Hematopoietic multipotent progenitor cell treated with erythropoietin and hydrocortisone succinate and interleukin-3 and kit ligand, for 17 days (in vitro differentiated cells): ENCODE measurements at places on chromosomes 16 and 17.

GRCh38 chr16:57643147-57643874, 14.9 kb downstream of the ADGRG1 start:
- no peak for DNase-seq

DNA sequence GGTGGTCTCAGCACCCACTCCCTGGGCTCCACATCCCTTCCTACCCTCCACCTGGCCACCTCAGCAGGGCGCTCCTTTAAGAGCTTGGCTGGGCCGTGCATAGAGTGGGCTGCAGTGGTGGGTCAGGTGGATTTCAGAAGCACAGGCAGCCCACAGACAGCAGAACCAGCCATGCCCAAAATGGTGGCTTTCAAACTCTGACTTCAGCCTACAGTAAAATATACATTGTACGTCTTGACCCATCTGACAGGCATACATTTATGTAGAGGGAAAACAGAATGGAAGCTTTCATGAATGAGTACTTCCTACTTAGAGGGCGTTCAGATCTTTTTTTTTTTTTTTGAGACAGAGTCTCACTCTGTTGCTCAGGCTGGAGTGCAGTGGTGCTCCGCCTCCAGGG, 26.0 kb upstream of the LASP1NB start:
- no peak for DNase-seq

DNA sequence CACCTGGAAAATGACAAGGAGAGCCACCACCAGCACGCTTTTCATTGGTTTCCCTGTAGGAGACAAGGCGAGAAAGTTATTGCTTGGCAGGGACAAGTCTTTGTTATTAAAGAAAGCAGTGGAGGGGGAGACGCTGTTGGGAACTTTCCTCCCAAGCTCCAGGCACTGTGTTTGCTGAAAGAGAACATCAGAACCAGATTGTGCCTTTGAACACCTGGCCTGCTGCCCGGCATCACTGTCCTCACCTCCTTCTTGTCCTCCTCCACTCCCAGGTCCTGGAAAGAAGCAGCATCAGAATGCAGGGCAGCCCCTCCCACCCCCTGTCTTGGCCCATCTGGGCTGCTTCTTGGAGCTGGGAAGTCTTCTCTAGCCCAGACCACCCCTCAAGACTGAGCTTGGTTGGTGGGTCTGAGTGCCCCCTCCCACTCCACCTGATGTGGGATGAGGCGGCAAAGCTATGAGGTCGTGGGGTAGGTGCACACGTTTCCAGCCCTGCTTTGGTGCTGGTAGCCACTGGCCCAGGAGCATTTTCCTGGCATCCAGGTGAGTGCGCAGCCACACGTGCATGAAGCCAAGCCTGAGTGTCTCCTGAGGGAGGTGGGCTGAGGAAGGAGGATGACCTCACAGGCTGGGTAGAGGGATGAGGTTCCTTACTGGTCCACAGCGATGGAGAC, 6.2 kb downstream of the CCR7 start:
- DNase-seq: no peak

GRCh38 chr17:29726715-29727252, 104.1 kb upstream of the CORO6 start:
- DNase-seq: no peak

DNA sequence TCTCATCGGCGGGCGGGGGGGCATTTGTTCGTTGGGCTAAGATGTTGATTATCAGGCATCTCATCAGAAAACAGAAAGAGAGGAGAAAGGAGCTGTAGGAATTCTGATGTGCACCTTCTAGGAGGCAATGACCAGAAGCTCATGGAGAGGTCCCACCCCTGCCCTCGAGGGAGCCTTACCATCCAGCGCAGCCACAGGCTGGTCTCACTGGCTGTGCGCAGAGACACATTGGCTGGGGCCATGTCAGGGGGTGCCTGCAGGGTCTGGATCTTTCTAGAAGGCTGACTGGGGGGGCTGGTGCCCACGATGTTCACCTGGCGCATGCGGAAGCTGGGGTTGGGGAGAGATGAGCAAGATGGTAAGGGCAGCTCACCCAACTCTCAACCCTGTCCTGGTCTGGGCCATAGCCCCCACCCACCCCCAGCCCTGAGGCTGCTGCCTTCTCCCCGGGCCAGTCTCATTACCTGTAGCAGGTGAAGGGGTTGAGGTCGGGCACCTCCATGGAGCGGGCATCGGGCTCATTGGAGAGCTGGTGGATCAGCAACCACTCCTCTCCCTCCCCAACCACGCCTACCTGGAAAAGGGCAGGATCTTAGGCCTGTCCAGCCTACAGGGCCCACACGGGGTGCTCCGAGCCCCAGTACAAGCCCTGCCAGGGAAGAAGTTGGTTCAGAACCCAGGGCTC, 86.2 kb upstream of the CDC42EP4 start:
- DNase-seq: no peak

GRCh38 chr16:17068524-17068923, 402.2 kb downstream of the XYLT1 start:
- DNase-seq: no peak

DNA sequence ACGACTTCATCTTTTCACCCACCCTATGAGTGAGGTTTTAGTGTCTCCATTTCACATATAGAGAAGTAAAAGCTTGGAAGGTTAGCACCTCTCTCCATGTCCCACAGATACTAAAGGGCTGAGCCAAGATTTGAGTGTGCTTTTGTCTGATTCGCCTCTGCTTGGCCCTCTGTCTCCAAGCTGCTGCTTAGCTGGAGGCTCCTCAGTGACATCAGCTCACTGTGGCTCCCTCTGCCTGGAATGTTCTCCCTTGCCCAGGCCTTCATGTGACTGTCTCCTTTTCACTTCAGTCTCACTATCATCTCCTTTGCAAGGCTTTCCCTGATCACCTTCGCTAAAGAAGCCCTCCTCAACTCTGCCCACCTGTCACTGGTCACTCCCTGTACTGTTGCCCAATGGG, 84.5 kb upstream of the HSBP1 start:
- DNase-seq: no peak

DNA sequence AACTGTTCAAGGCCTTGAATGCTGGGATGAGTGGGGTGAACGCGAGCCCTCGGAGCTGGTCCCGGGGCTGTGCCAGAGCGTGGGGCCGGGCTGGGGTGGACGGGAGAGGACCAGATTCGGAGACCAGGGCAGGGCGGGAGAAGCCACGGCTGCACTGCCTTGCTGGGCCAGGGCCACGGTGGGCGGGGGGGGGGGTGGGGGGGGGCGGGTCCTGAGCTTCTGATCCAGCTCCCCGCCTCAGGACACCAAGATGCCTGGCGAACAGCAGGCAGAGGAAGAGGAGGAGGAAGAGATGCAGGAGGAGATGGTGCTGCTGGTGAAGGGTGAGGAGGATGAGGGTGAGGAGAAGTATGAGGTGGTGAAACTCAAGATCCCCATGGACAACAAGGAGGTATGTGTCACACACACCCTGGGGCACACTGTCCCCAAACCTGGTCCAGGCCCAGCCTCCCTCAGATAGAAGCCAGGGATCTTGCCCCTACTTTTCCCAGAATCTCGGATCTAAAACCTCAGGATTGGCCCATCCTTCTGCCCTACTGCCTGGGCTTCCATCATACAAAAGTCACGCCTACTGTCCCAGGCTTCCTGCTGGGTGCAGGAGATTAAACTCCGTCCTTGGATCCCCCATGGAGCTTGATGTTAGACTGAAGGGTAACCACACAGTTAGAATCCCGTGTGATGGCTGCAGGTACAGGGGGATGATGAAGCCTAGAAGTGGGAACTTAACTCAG, 563 bp downstream of the ZNF771 start:
- no peak for DNase-seq

GRCh38 chr17:59392973-59393679, 61.7 kb downstream of the YPEL2 start:
- no peak for DNase-seq

DNA sequence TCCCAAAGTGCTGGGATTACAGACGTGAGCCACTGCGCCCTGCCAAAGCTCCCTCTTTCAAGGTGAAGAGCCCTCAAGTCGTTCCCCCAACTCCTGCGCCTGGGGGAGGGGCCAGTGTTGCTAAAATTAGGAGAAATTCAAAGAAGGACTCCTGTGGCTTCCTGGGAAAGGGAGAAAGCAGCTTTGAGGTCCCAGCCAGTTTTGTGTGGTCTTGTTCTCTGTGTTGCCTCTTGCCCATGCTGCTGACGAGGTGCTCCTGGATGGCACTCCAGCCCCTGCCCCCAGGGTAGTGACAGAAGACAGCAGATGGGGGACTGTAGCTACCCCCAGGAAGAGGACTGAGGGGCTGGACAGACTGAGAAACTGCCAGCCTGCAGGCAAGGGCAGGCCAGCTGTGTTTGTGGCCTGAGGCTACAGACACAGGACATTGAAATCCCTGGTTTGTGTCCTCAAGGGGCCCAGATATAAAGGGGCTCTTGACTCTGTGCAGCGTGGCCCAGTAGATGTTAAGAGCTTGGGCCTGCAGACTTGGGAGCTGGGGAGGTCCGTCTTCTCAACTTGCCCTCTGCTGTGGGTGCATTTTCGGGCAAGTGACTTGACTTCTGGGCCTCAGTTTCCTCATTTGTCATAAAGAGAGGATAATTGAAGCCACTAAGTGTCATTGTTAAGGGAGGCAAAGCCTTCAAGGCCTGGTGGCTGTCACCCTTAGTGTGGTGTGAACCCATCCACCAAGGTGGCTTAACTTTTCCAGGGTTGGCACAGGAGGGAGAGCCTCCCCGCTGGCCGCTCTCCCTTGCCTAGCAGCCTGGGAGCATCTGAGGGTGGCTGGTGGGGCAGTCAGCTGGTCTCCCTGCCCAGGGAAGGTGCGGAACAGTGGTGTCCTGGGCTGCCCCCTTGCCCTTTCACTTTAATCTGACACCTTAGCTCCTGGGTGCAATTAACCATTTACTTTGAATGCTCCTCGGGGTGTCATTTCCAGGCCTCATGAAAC, 4.1 kb downstream of the UBALD2 start:
- no peak for DNase-seq

- DNase-seq: no peak
Observed at GRCh38 chr17:8742274-8742673, 2.4 kb downstream of the CCDC42 start.

GRCh38 chr16:52521570-52521969, 25.4 kb downstream of the TOX3 start:
- no peak for DNase-seq

DNA sequence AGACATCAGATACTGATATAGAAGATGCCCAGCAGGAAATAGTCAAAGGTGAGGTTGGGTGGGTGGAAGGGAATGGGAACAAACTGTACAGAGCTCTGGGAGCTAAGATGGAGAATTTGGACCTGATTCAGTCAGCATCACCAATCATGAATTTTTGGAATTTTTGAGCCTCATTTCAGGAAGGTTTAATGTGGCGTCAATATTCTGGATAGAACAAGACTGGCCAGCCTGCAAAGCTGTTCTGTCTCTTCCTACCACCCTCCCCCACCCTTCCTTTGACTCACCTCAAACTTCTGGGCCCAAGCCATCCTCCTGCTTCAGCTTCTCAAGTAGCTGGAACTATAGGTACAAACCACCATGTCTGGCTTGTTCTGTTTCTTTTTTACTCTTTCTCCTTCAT, 32.6 kb downstream of the CTCF start:
- DNase-seq: no peak

- DNase-seq: no peak
Observed at GRCh38 chr17:49498029-49498615, 3.0 kb downstream of the NGFR start.

DNA sequence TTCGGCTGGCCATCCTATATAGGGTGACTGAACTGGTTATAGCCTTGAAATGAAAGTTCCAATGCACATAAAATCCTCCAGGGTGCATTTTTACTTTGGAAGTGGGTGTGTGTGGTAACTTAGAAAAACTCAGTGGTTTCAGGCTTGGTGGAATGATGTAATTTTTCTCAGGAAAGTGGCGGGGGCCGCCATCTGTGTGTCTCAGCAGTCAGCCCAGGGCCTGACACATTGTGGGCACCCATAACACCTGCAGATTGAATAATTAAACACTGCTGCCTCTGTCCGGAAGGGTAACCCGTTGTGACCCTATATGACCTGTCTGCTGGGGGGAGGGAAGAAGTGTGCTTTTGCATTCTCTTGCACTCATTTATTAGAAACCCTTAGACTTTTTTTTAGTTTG, 2.2 kb upstream of the PDP2 start:
- DNase-seq: no peak

- DNase-seq: no peak
Observed at GRCh38 chr17:75396025-75396424, 9.5 kb downstream of the GRB2 start.

DNA sequence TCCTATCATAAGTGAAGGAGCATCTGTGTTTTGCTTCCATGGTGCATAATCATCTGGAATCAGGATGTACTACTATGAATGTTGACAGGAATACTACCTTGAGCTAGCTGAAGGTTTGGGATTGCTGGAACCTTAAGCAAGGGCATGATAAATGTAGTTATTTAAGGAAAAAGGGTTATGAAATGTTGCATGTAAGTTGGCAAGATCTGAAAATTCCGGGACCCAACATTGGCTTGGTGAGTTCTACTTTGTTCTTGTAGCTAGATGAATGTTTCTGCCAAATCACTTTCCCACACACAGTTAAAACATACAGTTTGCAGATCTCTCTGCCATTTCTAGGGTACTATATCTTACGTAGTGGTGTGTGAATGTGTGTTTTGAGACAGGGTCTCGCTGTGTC, 13.6 kb downstream of the RHOT1 start:
- no peak for DNase-seq

DNA sequence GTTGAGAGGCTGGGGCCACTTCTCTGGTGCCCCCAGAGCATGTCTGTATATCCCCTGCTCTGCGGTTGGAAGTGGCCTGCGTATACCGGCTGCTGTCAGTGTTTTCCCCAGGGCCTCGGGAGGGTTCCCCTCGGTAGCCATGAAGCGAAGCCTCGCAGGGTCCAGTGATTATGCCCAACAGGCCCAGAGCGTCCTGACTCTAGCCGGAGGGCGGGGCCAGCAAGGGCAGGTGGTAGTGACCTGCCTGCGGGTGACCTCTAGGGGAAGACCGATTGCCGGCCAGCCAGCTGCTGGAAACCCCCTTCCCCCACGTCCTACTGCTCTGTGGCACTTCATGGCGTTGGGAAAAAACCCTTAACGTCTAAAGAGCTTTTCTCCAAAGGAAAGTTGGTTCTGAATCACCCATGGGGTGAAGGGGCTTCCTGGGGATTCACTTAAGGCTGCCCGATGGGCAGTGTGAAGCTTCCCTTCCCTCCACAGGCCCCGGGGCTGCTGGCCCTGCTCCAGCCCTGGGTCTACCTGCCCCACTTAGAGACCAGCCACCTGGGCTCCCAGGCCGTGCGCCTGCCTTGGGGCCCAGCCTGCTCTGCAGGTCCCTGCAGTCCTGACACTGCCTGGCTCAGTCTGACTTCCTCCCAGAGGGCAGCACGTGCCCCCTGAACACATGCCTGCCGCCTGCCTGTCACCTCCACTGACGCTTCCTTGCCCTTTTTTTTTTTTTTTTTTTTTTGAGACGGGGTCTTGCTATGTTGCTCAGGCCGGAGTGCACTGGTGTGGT, 72.8 kb downstream of the SOCS1 start:
- no peak for DNase-seq

- no peak for DNase-seq
Observed at GRCh38 chr17:42025936-42026335, 6.0 kb downstream of the NKIRAS2 start.
